ENCODE measurements at places on chromosomes 6 and 20.

DNA sequence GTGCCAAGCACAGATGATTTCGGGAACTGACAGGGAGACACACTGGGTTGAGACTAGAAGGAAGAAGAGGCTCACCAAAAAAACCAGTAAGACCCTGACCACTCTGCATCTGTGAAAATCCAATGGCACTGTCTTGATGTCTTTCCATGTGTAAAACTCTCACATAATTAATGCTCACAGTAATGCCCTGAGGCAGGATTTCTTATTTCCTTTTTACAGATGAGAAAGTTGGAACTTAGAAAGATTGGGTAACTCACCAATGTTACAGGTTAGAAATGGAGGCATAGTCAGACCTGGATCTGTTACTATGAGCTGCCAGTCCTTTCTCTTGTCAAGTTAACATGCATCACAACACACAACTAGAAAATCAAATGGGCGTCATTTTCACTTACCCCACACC is 151.0 kb upstream of the MCHR2 start:
- DNase-seq, result no peak

- DNase-seq, result no peak
These were observed 39.3 kb downstream of the GTF2H5 start for GRCh38 chr6:158207422-158207788.

- no peak for DNase-seq
These were observed 121.3 kb upstream of the PHACTR1 start for GRCh38 chr6:12595161-12595811.

DNA sequence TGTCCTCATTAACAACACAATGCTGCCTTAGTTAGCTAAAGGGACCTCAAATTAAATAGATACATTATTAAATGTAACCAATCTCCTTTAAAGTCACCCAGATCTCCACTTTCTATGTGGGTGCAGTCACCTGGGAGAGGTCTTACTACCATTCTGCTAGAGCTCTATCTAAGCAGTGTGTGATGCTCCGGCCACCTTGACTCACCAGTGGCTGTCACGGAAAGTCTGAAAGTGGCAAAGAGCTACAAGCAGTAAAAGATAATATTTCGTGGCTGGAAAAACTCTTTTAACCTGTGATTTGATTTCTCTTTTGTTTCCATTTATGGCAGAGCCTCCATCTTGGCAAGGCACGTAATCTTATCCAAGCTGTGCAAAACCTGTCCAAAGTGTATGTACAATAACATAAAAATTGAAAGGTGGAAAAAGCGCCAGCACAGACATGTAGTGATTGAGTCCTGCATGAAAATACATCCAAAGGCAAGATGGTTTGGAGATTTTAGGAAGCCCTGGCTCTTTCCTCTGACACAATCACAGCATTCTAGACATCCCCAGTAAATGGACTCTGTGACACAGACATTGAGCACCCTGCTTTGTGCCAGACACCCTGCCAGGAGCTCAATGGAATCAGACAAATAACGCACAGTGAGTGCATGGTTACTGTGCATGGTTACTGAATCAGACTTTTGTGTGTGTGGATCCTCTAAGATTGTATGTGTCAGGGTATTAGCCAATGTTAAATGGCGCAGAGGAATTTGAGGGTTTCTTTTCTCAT is 116.6 kb downstream of the ADAT2 start:
- no peak for DNase-seq

- DNase-seq, result no peak
These were observed 8.1 kb upstream of the CSE1L start for GRCh38 chr20:49037962-49038387.

DNA sequence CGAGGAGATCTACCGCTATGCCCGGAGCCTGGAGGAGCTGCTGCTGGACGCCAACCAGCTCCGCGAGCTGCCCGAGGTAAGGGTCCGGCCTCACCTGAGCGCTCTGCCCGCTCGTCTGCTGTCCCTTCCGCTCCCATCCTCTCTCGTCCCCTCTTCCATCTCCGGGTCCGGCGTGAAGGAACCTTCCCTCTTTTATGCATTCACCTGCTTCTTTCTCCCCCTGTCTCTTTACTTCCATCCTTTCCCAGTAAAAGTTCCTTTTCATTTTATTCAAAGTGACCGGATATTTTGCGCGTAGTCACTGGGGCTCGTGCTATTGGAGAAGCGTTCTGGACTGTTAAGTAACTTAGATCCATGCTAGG is 516 bp downstream of the LRRC1 start:
- no peak for DNase-seq

DNA sequence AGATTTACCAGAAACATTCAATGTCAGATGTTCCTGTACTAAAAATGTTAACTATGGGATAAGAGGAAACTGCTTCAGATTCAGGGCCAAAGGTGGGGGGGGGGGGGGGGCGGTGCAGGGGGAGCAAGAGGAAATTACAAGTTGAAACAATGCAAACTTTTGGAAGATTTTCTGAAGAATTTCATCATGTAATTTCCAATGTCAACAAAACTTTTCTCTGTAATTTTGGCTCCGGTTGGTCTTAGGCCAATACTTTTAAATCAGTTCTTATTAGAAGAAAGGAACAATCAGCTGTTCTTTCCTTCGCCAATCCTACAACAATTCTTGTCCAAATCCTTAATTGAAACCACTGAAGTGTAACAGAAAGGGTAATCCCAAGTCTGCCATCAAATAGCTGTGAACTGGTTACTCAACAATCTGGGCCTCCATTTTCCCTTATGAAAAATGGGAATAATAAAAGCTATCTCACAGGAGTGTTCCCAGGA is 13.1 kb downstream of the UQCC1 start:
- no peak for DNase-seq

DNA sequence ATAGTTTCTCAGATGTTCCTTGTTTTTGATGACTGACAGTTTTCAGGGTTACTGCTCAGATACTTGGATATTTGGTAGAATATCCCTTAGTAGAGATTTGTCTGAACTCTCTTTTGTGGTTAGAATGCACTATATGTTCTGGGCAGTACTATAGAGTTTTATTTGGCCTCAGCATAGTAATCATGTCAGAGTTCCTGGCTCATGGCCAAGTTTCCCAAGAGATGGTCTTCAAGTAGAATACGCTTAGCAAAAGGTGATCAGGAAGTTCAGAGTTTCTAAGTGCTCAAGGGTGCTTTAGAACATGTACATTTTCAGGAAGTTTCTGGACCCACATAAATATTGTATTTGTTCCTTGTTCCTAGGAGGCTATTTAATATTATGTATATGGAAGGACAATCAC is 1209.7 kb upstream of the GJE1 start:
- no peak for DNase-seq

DNA sequence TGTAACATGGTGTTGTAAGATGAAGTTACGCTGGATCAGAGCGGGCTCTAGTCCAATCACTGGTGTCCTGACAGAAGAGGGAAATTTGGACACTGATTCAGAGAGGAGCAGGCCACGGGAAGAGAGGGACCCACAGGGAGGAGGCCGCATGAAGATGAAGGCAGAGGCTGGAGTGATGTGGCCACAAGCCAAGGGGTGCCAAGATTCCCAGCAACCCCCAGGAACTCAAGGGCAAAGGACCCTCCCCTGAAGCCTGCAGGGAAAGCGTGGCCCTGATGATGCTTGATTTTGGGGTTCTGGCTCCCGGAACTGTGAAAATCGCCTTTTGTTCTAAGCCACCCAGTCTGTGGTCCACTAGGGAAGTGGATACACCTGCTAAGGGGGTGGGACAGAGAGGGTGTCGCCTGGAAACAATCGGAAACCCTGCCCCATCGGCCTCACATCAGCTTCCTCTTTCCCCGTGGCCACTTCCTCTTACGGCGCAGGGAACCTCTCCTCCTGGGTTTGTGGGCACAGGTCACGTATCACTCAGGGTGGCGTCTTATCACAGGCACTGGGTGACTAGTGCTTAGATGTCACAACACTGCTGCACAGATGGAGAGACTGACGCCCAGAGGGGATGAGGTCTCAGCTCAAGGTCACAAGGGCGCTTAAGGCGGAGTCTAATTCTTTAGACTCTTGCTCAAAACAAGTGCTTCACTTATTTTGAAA is 58.0 kb downstream of the SULF2 start:
- DNase-seq, result no peak

- DNase-seq, result no peak
These were observed 188.3 kb upstream of the ZFP64 start for GRCh38 chr20:52379723-52380336.

DNA sequence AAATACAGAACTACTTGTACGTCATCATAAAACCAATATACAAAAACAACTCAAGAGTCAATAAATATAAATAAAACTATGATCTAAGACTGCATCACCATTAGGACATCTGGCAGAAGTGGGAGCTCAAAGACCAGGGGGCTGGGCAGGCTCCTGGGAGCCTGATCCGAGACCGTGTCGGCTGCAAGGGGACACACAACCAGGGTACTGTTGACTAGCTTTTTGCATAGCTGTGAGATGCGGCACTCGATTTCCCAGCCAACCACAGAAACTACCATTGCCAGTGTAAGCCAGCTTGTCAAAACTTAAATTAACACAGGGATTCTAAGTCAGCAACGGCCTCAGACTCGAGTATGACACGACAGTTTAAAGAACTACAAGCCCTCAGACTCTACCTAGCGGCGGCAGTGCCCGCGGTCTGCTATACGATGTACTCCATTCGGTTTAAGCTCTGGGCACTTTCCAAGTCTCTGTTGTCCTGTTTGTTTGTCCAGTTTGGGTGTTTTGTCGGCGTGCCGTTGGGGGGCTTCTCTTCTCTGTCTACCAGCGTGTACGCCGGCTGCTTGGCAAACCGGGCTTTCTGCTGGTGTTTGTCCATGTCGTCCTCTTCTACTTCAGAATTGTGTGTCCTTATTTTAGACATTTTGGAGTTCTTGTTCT is 34.6 kb downstream of the JAG1 start:
- DNase-seq, result peak; percentile 49

GRCh38 chr6:21628160-21628559 is 34.6 kb downstream of the SOX4 start:
- DNase-seq, result no peak

- DNase-seq, result peak; percentile 54
These were observed 186.2 kb upstream of the CST7 start for GRCh38 chr20:24762791-24763350.

GRCh38 chr6:156963712-156964700 is 186.8 kb downstream of the ARID1B start:
- no peak for DNase-seq

GRCh38 chr6:166381381-166381732 is 1.4 kb downstream of the MPC1 start:
- no peak for DNase-seq

DNA sequence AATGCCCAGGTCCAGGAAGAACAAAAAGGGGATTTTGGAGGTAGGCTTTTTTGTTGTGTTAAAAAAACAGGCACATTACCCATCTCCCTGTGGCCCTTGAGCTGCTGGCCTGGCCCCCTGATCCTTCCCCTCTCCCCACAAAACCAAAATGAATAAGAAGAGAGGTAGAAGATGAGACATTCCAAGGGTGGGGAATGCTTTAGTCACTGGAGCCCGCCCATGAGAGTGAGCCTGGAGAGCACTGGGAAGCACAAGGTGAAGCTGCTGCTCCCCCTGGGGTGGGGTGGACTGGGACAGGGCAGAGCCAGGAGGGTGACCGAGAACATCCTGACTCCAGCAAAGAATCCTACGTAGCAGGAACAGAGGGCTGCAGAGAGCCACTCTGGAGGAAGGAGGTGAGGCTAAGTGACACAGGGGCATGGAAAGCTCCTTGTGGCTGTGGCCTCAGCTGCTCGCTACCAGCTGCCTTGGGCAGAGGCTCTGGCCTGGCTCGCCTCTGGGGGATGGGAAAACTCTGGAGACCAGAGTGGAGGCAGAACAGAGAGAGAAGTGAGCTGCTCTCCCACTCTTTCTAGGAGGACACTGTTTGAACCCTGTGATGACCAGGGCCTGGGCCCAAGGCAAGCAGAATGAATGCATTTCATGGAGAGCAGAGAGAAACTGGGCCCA is 48.3 kb downstream of the AKAP7 start:
- no peak for DNase-seq

DNA sequence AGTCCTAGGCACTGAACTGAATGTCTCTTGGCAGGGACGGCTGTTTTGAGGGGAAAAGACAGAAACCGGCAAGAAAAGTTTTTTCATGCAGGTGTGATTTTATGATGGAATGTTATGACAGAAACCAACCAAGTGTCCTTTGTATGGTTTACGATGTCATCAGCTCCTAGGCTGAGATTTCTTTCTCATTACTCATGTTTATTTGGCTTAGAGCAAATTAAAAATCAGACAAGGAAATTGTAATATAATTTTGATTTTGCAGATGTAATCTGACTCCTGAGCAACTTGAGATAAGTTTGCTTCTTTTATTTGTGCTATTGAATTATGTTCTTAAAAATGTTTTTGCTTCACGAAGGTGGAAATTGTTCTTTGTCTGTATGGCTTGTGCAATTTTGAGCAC is 58.8 kb upstream of the MAP3K7 start:
- DNase-seq, result no peak

- no peak for DNase-seq
These were observed 31.4 kb downstream of the PTPN1 start for GRCh38 chr20:50541606-50542041.

- no peak for DNase-seq
These were observed 98.7 kb downstream of the SHLD1 start for GRCh38 chr20:5848711-5849505.

DNA sequence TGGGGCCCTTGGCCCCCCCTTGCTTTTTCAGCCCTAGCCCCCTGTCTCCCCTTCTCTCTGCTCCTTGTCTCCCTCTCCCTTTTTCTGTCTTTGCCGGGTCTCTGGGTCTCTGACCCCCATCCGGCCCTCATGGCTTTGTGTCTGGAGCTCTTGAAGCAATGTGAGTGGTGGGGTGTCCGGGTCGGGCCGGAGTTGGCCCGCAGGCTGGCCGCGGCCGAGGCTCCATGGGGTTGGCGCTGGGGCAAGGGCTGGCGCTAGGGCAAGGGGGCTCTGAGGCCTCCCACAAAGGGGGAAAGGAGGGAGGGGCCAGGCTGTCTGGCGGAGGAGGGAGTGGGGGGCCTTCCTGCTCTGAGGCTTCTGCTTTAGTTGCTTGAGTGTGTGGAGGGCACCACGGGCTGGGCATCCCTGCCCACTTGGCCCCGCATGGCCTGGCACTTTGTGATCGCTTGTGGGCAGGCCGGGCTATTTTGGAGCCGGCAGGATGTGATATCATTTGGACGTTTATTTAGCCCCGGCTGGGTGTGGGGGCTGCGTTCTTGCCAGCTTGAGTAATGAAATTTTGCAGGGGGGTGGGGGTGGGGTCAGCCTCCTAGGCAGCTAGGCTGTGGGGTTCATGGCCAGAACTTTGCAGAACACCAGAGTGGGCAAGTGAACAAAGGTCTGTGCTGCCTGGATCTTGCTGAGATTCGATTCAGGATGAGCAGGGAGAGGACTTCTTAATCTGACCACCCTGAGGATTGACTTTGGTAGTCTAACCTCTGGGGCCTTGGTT is 78.7 kb upstream of the MYL9 start:
- peak; percentile 67 for DNase-seq

GRCh38 chr6:142871910-142872331 is 73.1 kb downstream of the HIVEP2 start:
- DNase-seq, result peak; percentile 67

DNA sequence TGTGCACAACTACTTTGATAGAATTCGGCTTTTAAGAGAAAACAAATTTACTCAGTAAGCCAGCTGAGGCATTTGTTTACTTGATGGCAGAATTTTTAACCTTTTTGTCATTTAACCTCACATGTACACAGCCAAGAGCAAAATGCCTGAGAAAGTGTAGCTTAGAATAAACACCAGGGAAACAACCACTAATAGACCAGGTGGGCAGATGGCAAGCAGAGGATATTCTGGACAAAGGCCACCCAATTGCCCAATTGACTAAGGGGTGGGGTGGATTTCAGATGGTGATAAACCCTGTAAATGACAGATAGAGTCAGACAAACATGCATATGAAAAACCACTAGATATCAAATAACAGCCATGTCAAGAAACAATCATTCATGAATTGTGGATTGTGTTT is 190.7 kb upstream of the FBXL4 start:
- DNase-seq, result no peak

GRCh38 chr6:34928220-34928619 is 39.2 kb downstream of the ANKS1A start:
- DNase-seq, result no peak
